Activated T-cell treated with anti-CD3 and anti-CD28 coated beads, Interleukin-2, amount 50 U/mL, for 1 hour (primary cell): ENCODE measurements at places on chromosomes 12 and 14.
A peak's percentile ranks its signal among the peaks of the same experiment; 100 is the strongest.

DNA sequence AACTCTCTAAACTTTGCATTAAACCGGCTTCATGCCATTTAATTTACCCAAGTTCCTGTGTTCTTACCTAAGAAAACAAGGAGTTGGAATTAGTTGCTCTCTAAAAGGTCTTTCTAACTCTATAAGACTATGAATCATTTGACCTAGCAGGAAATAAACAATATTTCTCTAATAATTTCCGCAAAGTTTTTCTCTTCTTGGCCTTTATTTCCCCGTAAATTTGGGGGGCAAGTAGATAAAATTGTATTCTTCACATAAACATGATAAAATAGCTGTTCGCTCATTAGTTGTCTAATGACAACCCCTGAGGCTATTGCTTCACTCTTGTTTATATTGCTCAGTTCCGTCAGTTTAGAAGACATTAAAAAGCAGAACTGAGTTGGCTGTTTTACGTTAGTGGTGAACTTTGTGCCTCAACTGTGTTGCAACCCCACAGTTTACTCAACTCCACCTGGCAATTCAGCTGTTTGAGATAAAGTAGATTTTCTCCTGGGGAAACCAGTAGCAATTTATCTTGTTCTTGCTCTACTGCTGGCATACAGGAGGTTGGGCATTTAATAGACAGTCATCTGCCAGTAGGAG, 74.7 kb downstream of the BTG1 start:
- no peak for DNase-seq

DNA sequence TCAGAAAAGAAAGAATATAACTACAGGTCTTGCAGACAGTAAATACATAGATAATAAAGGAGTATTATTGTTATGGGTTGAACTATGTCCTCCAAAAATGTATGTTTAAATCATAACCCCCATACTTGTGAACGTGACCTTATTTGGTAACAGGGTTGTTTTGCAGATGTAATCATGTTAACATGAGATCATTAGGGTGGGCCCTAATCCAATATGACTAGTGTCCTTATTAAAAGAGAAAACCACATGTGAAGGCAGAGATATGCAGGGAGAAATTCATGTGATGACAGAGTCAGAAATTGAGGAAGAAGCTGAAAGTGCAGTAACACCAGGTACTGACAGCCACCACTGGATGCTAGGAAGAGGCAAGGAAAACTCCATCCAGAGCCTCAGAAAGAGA, 29.0 kb downstream of the MAGOHB start:
- no peak for DNase-seq

GRCh38 chr12:50218386-50218785, 51.2 kb upstream of the CERS5 start:
- DNase-seq, result no peak

- DNase-seq, result no peak
Observed at GRCh38 chr14:97250931-97251330, 453.7 kb downstream of the VRK1 start.

GRCh38 chr12:109999649-109999971, 380 bp downstream of the ANKRD13A start:
- DNase-seq, result no peak

DNA sequence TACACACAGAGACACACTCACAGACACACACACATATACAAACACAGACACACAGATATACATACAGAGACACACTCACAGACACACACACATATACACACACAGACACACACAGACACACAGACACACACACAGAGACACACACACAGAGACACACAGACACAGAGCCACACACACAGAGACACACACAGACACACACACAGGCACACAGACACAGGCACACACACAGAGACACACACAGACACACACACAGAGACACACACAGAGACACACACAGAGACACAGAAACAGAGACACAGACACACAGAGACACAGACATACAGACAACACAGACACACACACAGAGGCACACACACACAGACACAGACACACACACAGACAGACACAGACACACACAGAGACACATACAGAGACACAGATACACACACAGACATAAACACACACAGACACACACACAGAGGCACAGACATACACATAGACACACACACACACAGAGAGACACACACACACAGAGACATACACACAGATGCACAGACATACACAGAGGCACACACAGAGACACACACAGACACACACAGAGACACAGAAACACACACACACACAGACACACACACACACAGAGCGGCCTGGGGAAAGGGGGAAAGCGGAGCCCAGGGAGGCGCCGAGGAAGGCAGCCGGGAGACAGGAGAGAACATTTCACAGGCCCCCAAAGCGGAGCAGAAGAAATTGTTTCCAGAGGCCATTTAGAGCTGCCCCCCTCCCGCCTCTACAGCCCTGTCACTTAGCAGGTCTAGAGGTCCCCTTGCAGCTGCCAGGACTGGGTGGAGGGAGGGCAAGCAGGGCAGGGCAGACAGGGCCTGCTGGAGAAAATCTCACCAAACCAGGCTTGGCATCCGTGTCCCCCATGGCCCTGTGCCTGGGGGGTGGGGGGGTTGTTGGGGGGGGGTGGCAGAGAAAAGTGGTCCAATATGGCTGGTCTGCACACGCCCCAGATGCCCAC, 38.9 kb downstream of the SERPINA3 start:
- no peak for DNase-seq

DNA sequence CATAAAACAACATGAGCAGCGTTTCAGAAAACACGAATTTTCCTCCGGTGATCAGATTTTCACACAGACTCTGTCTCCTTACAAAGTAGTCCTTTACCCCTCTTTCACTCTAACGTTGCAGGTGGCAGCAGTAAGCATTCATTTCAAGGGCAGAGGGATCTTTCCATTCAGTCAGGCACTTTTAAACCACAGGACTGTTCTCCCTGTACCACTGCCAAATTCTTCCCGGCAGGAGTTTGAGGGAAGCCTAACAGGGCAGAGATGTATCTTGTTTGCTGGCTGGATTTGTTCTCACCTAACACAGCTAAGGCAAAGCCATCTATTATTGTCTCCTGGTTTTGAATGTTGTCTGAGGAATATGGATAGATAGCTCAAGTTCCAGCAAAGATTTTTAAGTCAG, 1187.3 kb upstream of the SEL1L start:
- DNase-seq, result no peak

GRCh38 chr14:59189091-59189785, 771 bp downstream of the DAAM1 start:
- no peak for DNase-seq

- peak; percentile 8 for DNase-seq
Observed at GRCh38 chr12:34403706-34404376, 381.5 kb downstream of the ALG10 start.

DNA sequence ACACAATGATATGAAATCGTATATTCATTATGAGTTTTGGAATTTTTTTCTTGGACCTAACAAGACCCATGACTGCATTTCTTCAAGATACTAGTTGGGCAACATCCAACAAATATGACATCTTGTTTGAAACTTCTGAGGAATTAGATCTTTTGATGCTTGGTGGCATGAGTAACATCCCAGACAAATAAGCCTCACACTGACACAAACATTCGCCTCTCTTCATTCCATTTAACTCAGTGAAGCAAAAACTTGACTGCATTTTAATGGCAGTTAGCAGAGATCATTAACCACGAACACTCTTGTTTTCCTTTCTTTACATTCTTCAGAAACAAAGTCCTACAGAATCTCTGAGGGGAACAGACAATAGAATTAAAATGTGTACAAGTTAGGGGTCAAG, 758.3 kb downstream of the C12orf50 start:
- no peak for DNase-seq

DNA sequence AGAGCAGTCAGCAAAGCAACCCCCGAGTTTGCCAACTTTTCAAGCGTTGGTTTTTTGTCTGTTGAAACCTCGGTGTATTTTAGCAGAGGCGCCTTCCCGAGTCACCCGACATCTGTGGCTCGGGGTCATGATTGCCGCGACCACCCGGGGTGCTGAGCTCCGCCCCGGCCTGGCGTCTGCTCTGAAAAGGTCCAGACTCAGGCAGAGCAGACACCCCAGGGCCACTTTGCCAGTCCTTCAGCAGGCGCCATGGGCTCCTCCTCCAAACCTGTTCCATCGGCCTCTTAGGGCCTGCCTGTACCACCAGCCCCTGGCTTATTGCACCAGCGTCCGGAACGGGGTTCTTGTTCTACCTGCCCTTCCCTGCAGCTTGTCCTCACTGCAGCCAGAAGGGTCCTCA, 19.1 kb downstream of the ANKRD9 start:
- DNase-seq, result no peak

DNA sequence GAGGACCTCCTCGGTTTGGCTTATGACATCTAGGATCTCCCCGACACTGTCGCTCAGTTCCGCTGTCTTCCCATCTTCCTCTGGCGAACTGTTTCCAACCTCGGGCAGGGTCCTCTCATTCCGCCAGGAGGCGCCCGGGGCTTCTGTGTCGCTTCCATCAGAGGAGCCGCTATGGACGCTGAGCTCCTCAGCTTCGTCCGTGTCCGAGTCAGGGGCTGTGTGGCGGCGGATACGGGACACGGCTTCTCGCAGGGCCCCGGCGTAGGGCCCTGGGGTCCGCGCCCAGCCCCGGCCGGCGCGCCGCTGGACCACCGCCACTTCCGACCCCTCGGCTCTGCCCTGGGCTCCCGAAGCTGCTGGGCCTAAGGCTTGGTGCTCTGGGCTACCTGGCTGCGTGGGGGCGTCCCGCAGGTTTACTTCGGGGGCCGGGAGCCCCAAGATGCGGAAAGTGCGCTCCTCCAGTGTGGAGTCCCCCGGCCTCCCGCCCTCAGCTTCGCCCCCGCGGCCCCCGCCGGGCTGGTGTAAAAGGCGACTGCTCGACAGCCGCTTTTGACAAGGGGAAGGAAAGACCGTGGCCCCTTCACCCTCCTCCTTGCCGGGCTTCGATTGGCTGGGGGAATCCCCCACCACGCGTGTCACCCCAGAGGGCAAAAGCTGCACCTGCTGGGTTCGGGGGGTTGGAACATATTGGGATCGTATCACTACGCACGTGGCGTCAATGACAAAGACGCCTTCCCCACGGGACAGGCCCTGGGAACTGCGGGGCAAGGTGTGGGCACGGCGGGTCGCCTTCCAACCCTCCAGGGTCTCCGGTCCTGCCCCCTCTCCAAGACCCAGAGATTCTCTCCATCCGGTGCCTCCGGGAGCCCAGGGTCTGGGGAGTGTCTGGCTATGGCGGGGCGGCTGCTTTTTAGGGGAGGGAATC, 2.1 kb downstream of the DDN start:
- DNase-seq, result peak; percentile 77

DNA sequence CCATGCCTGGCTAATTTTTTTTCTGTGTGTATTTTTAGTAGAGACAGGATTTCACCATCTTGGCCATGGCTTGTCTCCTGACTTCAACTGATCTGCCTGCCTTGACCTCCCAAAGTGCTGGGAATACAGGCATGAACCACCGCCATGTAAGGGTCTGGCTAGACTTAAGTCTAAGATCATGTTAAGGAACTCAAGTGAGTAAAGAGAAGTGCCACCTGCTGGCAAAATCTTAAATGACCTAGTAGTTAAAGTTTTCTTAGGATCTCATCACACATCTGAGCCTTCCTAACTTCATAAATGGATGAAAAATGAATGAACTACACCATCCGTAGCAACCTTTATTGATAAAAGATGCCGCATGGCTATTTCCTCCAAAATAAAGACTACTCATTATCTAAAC, 1.7 kb upstream of the C12orf56 start:
- no peak for DNase-seq

DNA sequence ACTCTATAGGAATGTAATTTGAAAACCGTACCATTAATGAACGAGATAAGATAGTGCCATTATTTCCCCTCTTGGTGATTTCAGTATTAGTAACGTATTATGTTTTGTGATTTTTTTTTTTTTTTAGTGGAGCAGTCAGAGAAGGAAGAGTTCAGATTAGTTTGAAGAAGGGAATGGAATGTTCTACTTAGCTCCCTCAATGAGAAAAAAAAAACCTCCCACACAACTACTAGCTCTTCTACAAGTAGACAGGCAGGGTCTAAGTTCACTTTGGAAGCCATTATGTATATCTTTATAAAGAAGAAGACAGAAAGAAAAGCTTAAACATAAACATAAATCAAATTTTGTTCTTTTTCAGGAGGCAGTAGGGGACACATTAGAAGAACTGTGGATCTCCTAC, 27.3 kb downstream of the PNMA1 start:
- no peak for DNase-seq

- DNase-seq, result no peak
Observed at GRCh38 chr12:30896461-30896860, 30.1 kb upstream of the TSPAN11 start.

DNA sequence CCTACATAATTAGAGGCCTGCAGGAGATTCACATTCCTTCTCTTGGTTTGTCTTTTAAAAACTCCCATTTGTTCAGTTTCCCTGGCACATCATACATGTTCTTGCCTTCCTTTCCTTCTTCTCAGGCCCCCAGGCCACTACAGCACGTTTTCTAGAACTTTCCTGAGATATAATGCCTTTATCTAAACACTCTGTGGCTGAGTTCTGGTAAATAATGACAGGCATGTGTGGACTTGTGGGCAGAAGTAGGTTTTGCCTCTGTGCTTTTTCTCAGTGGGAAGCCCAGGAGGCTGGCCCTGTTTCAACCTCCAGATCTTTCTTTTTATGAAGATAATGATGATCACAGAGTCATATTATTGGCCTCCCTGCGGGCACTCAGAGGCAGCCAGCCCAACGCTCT, 117.2 kb downstream of the TMX1 start:
- no peak for DNase-seq

DNA sequence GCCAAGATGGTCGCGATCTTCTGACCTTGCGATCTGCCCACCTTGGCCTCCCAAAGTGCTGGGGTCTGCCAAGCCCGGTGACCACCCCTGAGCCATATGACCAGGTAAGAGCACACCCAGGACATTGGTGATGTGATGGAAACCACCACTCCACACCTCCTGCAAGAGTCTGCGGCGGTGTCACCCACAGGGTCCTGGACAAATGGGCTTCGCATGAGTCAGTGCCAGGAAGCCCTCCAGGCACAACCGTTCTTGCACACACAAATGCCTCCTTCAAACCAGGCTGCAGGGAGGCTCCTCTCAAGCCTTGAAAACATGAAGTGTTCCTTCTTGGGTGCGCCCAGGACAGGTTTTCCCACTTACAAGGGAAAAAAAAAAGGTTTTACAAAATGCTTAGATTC, 16.6 kb downstream of the PITPNM2 start:
- no peak for DNase-seq

GRCh38 chr12:7758766-7759140, 6.3 kb upstream of the NANOGNB start:
- DNase-seq, result no peak

DNA sequence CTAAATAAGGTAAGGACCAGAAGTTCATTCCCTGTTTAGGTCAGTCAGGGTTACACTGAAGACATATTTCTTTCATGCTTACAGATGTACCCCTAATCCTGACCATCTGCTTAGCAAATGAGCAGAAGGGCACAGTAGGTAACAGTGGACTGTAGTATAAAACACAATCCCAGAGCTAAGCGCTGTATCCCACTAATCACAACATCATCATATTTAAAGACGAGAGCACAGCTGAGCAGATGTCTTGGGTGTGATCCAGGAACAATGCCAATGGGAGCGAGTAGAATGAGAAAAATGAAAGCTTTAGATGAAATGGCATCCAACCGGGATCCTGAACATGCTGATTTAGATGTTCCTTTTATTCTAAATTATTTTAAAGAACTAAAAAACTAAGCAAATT, 213.4 kb downstream of the CCER1 start:
- DNase-seq, result no peak

- no peak for DNase-seq
Observed at GRCh38 chr12:131783915-131784541, 44.2 kb upstream of the MMP17 start.

GRCh38 chr12:54372113-54372806, 8.0 kb upstream of the GPR84 start:
- DNase-seq, result no peak
